ENCODE measurements at places on chromosomes 11 and 22.

DNA sequence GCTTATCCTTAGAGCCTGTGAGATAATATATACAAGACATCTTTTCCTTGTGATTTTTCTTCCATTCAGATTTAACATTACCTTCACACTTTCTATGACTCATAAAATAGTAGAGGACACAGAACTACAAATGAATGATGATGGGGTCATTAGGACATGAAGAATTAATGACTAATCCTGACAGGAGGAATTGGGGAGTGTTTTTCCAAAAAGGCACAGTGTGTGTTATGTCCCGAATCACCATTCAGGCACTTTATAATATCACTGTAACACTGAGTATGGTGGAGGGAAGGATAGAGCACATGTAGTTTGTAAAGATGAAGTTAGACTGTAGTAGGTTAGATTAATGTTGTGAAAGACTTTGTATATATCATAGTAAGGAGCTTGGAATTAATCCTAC, 391.3 kb downstream of the JRKL start:
- peak; percentile 54 for DNase-seq

DNA sequence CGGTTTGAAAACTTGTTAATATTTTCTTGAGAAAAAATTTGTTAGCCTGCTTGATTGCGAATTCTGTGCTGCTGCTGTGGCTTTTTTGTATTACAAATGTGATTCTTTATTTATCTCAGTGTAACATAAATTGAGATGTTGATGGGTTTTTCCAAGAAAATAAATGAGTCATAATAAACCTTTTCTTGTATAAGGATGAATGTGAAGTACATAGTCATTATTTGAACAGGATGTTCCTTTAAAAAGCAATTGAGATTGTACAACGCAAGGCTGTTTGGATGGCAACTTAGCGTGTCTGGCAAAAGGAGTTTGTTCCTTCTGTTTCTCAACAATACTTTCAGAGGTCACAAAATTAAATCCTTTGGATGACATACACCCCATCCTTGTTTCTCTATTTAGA, 24.6 kb upstream of the CARD18 start:
- no peak for DNase-seq

GRCh38 chr11:9016916-9017642, 13.3 kb upstream of the NRIP3 start:
- no peak for DNase-seq

DNA sequence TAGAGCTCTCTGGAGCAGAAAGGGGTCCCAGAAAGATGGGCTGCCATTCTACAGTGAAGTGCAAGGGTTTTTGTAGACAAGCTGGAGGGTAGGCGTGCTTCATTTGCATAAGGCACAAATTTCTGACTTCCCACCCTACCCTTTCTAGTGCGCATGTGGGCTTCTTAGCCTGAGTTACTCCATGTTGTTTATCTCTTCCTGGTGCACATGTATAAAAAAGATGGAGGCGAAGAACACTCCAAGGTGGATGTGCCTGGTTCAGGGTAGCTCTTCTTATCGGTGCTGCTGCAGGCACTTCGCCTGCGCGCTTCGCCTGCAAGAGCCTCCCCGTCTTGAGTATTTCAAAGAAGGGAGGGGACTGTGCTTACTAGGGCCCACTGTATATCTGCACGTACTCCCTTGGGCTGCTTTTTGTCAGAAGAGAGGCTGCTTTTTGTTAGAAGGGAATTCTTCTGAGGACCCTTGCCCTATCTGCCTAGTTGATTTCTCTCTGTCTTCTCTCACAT, 1047.3 kb upstream of the CNTN5 start:
- DNase-seq, result no peak

DNA sequence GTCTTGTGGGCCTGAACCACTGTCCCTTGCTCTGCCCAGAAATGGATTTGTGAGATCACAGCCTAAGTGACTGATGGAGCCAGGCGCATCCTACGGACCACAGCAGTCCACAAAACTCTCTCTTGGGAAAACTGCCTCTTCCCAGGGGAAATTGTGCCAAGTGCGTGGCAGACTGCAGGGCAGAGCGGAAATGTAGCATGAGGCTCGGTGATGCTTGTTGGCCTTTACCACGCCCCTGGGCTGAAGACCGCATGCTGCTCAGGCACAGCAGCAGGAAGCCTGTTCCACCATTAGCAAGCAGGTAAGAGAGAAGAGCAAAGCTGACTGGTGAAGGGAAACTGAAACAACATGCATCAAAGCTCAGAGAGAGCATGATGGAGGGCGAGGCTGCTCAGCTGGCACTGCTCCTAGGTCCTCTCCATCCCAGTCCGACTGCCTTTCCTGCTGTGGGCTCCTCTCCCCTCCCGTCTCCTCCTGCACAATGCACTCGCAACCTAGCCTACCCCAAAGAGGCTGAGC, 26.5 kb upstream of the SCARF2 start:
- DNase-seq, result no peak
